ENCODE measurements at places on chromosomes 2 and 18.

- DNase-seq: no peak
Observed at GRCh38 chr18:79384834-79385233, 10.9 kb upstream of the NFATC1 start.

- DNase-seq: peak; percentile 46
Observed at GRCh38 chr2:47767880-47768609, 14.9 kb upstream of the MSH6 start.

DNA sequence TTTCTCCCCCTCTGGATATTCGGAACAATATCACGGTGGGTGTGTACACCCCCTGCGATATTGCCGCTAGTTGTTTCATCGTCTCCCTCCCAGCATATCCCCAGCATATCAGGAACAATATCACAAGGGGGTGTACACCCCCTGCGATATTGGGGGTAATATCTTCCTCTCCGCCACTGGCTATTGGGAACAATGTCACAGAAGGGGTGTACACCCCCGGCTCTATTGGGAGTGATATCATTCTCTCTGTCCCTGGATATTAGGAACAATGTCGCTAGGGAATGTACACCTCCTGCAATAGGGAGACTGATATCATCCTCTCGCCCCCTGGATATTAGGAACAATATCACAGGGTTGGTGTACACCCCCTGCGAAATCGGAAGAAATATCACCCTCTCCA is 1932.0 kb downstream of the SUCLG1 start:
- DNase-seq: no peak

GRCh38 chr2:85994421-85994777 is 105.6 kb upstream of the ST3GAL5 start:
- no peak for DNase-seq

- DNase-seq: no peak
Observed at GRCh38 chr2:27298391-27299080, 9.7 kb downstream of the UCN start.

DNA sequence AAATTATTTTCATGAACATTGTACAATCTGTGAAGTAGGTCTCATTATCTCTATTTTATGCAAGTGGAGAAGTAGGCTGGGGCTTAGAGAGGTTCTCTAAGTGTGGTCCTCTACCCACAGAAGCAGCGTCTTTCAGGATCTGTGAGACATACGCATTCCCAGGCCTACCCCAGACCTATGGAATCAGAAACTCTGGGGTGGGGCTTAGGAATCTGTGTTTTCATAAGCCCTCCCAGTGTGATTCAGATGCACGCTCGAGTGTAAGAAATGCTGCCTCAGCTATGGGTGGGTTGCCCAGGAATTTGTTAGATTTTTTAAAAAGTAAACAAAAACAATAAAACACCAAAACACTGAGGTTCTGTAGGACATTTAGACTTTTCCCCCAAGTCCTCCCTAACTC is 14.8 kb upstream of the ZAP70 start:
- no peak for DNase-seq

DNA sequence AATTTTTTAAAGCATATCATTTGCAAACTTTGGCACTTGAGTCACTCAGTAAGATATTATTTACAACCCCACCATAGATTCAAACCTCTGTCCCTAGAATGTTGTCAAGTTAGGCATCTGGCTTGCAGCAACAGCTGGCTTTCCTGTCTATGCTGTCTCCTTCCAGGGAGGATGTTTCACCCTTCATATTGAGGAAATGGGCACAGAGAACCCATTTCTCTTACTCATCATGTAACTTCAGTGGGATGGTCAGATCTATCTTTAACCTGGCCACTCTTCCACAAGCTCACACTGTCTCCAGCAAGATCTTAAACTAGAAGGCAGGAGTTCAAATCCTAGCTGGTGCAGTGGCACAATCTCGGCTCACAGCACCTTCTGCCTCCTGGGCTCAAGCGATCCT is 15.8 kb downstream of the LCT start:
- no peak for DNase-seq

DNA sequence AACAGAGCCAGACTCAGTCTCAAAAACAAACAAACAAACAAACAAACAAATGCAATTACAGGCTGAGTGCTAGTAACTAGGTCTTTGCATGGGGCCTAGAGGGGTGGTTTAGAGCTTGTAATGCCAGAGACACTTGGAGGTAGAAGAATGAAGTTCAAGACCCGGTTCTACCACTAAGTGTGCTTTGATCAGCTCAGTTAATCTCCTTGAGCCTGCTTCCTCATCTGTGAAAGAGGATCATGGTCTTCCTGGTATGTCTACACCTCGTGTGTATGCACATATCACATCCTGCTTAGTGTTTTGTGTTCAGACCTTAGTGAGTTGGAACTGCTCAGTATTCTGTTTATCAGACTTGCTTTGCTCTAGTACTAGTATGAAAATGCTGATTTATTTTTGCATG is 4.8 kb upstream of the ATP6V1C2 start:
- DNase-seq: no peak

DNA sequence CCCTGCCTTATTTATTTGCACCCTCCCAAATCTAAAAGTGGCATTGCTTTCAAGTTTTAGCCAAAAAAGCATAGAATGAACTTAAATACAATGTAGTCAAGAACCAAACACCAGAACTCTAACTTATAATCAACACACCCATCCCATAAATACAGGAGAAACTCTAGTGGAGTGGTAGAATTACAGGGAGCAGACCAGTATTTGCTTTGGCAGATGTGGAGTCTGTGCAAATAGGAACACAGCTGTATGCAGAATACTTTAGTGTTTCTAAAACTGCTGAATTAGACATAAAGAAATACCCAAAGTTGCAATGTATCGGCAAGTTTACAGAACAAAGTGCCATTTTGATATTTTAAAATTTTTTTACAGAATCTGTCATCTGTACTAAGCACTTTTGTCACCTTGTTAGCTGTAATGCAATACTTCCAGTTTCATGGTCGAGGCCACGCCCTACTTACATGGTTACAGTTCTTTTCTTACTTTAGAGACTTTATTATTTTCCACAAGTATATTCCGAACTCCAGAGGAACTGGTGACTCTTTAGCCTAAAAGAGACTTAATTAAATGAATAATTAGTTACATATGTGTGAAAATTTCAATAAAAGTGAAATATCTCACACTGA is 23.7 kb upstream of the COL5A2 start:
- no peak for DNase-seq

DNA sequence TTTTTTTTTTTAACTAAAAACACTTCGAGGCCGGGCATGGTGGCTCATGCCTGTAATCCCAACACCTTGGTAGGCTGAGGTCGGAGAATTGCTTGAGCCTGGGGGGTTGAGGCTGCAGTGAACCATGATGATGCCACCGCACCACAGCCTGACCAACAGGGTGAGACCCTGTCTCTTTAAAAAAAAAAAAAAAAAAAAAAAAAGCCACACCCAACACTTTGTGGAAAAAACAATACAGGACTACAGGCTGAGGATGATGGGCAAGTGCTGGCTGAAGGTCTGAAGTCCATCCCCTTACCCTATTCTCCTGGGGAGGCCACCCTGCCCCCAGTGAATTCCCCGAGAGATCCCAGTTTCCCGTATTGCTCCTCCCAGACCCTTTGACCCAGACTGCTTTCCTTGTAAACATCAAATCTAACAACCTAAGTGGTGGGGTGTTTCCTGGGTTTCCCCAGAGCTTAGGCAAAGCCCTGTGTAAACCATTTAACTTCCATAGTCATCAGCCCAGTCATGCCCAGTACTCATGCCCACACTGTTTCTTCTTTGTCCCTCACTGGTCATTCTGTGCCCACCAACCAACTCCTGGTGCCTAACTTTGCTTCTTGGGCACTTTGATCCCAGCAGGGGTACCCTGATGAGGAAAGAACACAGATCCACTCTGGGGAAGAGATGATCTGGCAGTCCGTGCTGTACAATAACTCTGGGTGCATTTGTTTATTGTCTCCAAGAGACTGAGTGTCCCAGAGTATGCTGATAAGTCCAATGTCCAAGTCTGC is 5.8 kb upstream of the TMEM37 start:
- DNase-seq: no peak

DNA sequence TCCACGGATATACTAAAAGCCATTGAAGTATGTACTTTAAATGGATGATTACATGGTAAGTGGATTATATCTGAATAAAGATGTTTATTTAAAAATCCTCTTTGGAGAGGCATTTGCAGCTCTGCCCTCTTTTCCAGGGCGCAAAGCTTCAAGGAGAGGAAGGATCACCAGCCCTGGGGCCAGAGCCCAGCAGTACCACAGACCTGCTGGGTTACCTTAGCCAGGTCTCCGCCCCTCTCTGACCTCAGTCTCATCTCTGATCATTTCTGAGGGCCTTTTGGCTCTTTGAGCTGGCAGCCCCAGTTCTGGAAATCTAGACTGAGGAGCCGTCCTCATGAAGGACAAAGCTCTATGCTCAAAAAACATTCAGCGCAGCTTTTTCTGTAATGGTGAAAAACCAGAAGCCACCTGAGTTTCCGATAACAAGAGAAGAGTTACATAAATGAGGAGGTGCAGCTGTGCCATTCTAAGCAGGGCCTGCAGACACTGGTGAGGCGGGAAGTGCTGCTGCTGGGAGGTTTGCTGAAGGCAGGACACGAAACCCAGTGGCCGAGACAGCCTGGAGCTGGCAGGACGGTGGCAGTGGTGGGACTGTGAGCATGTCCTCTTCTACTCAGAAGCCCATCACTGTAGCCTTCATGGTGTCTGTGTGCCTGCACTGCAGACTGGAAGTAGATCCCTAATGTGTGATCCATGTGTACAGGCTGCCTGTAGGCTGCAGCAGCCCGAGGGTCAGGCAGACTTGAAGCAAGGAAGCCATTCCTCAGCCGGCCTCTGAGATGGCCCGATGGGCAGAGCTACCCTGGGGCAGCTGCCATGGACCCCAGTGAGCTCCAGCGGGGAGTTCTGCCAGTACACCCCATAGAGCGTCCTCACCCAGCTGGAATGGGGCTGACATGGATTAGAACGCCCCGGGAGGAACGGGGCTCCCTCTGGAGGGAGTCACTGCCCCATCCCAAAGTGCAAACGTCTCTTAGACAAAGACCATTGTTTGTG is 27.7 kb downstream of the ADRA2B start:
- DNase-seq: no peak

DNA sequence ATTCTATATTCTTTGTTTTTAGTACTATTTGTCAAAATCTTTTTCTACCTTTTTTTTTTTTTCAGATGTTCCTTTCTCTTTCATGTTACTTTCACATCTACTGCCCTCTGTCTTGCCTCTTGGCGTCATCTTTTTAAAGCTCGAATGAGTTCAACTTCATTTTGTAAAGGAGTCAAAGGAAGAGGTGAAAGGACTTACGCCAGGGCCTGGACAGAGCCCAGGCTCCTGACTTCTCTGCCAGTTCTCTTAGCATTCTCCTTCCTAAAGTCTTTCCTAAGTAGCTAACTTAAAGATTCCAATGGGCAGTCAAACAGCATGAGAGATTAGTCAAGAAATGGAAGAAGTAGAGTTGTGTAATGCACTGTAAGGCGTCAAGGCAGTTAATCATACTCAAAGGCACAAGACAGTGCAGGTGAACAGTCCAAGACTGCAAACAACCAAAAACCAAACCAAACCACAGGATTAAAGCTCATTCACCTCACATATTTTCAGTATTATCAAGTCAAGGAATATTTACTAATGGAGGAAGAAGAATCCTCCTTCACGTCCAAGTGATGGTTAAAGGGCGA is 301.7 kb downstream of the TCF4 start:
- no peak for DNase-seq

- DNase-seq: no peak
Observed at GRCh38 chr2:160650196-160651118, 156.8 kb upstream of the RBMS1 start.

GRCh38 chr2:113229795-113230194 is 48.9 kb downstream of the PAX8 start:
- DNase-seq: no peak

DNA sequence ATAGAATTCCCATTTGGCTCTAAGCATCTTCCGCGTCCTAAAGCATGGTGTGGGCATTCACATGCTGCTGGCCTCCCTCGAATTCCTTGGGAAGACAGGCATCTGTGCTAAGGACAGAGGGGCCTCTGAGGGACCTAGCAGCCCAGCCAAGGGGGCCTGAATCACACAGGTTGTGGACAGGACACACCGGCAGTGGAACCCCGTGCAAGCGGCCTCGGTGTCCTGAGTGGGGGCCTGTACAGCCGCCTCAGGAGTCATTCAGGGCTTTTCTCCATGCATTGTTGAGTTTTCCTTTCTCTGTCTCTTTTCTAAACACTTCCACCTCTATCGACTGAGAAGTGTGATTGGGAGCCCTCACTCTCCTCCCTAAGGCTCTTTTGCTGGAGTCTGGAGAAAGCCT is 44.3 kb upstream of the SMIM21 start:
- DNase-seq: no peak

DNA sequence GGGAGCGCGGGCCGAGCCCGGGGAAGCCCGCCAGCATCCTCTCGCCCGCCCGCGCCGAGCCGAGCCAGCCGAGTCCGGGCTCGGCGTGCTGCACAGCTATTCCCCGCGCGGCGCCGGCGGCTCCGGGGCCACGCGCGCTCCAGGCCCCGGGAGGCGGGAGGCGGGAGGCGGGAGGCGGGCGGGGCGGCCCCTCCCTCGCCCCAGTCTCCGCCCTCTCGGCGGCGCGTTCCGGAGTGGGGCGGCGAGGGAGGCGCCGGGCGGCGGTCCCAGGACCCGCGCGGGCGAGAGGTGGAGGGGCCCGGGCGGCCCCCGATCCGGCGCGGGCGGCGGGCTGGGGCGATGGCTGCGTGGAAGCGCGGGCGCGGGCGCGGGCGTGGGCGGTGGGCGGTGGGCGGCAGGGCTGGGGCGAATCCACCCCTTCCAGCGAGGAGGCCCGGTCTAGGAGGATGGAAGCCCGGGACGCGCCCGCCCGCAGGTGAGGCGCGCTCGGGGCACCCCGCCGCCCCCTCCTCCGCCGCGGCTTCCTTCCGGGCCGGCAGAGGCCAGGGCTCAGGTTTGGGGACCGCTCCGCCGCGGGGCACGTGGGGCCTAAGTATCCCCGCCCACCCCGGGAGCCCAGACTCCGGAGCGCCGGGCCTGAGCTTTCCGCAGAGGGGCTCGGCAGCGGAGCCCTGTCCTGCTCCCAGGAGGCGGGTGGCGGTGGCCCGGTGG is at the start of gene ADCY3:
TSS of gene ADCY3 (minus strand) at position 140 of the 711 bp plus-strand sequence. CDS start 1,250 bp downstream, outside the sequence.
- DNase-seq: peak; percentile 67

DNA sequence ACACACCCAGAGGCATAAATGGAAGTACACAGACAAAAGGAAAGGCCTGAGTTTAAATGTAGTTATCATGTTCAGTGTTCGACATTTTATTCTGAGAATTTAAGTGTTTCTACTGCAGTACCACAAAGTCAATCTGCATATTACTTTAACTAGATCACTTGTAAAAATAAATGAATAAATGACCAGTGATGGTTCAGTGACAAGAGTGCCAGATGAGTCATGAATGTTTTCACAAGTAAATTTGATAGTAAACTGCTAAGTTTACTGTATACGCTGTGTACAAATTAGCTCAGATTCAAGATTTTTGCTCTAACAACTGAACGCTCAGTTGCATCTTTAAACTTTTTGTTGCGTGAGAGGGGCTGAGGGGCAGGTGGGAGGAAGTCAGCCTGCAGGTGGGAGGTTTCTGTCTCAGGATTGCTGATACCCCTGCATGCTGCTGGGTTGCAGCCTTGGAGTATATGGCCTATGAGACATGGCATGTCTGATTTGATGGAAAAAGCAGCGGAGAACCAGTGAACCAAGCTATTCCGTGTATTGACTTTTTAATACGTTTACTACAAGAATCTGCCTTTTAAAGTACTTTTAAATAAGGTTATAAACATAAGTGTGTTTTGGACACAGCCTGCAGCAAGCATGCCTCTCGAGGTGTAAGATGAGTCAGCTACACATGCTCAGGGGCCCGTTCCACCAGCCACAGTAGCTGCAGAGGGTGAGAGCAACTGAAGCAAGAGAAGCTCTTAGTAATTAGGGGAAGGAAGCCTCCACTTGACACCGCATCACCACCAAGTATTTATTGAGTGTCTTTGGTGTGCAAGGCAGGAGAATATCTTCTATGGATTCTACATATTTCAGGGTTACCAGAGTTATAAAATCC is 245.1 kb downstream of the NEDD4L start:
- DNase-seq: no peak

GRCh38 chr2:142075826-142076225 is 55.0 kb downstream of the LRP1B start:
- no peak for DNase-seq
